ENCODE measurements at places on chromosomes 16 and 17. TPM values are rescaled to one million over a fixed set of nuclear protein-coding genes. Genes with fewer than 3 reads are reported as not detected.

- peak within 1 kb of the TSS; percentile 97 for H3K4me3 ChIP-seq
- peak within 1 kb of the TSS; percentile 100 for H3K27ac ChIP-seq
- DNase-seq = peak; percentile 80
- H3K27me3 ChIP-seq = no peaks in the 10 kb centered on the region
- H3K36me3 ChIP-seq = no peaks in the 10 kb centered on the region
These were observed at the start of gene CTCF for GRCh38 chr16:67562526-67562917. Gene CTCF (plus strand): TSS chr16:67562526. CDS start chr16:67610833, 48,307 bp downstream.

DNA sequence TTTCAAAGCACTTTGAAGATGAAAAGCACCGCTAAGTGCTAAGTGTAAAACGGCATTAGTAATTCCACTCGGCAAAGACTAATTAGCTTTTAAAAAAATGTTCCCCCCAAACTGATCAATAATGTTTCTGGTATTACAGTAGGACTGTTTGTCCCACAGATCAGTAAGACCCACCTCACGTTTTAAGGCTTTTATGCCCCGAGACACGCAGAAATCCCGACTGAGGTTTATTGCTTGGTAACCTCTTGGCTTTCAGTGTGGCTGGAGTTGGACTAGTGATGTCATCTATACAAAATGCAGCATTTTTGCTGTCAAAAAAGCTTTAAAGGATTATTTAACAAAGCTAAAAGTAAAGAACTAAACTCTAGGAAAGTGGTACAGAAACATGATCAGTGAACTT is 414.6 kb upstream of the PSMD7 start:
- DNase-seq = no peak
- no peak overlapping the region for H3K4me3 ChIP-seq
- H3K27me3 ChIP-seq = no peaks in the 10 kb centered on the region
- no peaks in the 10 kb centered on the region for H3K4me1 ChIP-seq

- H3K4me3 ChIP-seq = peak within 1 kb of the TSS; percentile 60
- peaks cover 27% of the 10 kb centered on the region for H3K27me3 ChIP-seq
- DNase-seq = no peak
- H3K36me3 ChIP-seq = no peaks in the 10 kb centered on the region
These were observed at the start of gene GNAO1 for GRCh38 chr16:56191156-56191815. Gene GNAO1 (plus strand): TSS chr16:56191489. CDS start chr16:56192236, 747 bp downstream.

DNA sequence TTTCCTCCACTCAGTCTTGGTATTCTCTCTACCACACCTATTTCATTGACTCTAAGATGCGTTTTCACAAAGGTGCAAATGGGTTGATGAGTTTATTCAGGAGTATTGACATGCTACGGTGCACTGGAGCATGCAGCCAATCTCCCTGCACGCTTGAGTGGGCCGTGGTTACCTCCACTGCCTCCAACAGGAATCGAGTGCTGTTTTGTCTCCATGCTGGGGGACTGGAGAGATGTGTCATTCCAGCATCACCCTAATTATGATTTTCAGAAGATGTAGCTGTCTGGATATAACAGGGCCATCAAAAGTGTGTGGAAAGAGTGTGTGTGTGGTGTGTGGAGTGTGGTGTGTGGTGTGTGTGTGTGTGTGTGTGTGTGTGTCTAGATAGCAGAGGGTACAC is 351.6 kb upstream of the ZFHX3 start:
- no peaks in the 10 kb centered on the region for H3K27me3 ChIP-seq
- H3K4me3 ChIP-seq = no peak overlapping the region
- H3K36me3 ChIP-seq = no peaks in the 10 kb centered on the region
- H3K4me1 ChIP-seq = no peaks in the 10 kb centered on the region

- H3K4me3 ChIP-seq = no peak overlapping the region
- DNase-seq = no peak
- no peak overlapping the region for H3K27ac ChIP-seq
- H3K27me3 ChIP-seq = no peaks in the 10 kb centered on the region
- no peaks in the 10 kb centered on the region for H3K4me1 ChIP-seq
- no peaks in the 10 kb centered on the region for H3K36me3 ChIP-seq
These were observed 4.6 kb upstream of the TAF15 start for GRCh38 chr17:35804658-35805192.

- H3K36me3 ChIP-seq = no peaks in the 10 kb centered on the region
- no peak overlapping the region for H3K4me3 ChIP-seq
- no peak for DNase-seq
- no peaks in the 10 kb centered on the region for H3K4me1 ChIP-seq
- no peaks in the 10 kb centered on the region for H3K27me3 ChIP-seq
- H3K27ac ChIP-seq = no peak overlapping the region
These were observed 206.9 kb upstream of the CACNG5 start for GRCh38 chr17:66627985-66628384.

DNA sequence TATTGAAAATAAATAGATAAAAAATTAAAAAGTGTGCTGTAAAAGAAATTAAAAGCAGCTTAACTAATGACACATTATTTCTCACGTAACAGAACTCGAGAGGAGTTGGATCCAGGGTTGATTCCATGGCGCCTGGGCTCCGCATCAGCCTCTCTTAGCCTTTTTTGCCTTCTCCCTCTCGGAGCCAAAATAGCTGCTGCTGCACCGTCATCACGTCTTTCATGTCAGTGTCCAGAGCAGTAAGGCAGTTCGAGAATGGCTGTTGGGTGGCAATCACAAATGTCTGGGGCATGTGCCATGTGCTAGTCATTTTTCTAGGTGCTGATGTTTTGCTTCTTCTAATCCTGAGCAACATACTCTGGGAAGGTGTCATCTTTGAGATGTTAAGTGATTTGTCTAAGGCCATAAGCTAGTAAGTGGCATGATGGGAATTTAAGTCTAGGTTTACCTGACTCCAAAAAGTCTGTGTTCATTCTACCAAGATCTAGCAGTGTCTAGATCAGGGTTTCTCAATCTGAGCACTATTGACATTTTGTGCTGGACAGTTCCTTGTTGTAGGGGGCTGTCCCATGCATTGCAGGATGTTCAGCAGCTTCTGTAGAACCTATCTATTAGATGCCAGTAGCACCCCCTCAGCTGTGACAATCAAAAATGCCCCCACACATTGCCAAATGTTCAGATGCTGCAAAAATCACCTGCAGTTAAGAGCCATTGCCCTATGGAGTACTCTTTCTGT is 280.4 kb downstream of the HAPSTR1 start:
- no peak for DNase-seq
- no peak overlapping the region for H3K27ac ChIP-seq
- no peaks in the 10 kb centered on the region for H3K4me1 ChIP-seq
- H3K4me3 ChIP-seq = no peak overlapping the region
- no peaks in the 10 kb centered on the region for H3K27me3 ChIP-seq

DNA sequence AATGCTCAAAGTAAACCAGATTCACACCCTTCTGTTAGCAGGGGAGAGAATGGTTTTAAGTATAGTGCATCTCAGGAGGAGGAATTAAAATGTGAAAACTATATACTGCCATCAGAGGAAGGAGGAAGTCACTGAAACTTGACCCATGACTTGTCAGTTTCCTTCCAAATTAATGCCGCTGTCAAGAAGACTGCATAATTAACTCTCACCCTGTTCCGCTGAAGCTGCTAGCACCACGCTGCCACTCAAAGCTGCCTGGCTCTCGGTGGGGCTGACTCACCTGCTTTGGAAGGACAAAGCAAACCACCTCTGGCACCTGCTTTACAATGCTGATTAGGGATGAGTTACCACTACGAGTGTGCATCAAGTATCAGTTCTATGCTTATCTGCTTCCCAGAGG is 37.8 kb upstream of the ULK2 start:
- no peak overlapping the region for H3K27ac ChIP-seq
- no peaks in the 10 kb centered on the region for H3K4me1 ChIP-seq
- no peak for DNase-seq
- H3K36me3 ChIP-seq = peaks cover 6% of the 10 kb centered on the region
- no peak overlapping the region for H3K4me3 ChIP-seq

- H3K4me1 ChIP-seq = no peaks in the 10 kb centered on the region
- H3K27me3 ChIP-seq = no peaks in the 10 kb centered on the region
These were observed 12.7 kb upstream of the PABPN1L start for GRCh38 chr16:88878967-88879787.

GRCh38 chr17:79617304-79617703 is 6.5 kb upstream of the RBFOX3 start:
- no peaks in the 10 kb centered on the region for H3K4me1 ChIP-seq
- H3K36me3 ChIP-seq = no peaks in the 10 kb centered on the region
- peak; percentile 43 for DNase-seq
- H3K4me3 ChIP-seq = no peak overlapping the region
- H3K27me3 ChIP-seq = no peaks in the 10 kb centered on the region

DNA sequence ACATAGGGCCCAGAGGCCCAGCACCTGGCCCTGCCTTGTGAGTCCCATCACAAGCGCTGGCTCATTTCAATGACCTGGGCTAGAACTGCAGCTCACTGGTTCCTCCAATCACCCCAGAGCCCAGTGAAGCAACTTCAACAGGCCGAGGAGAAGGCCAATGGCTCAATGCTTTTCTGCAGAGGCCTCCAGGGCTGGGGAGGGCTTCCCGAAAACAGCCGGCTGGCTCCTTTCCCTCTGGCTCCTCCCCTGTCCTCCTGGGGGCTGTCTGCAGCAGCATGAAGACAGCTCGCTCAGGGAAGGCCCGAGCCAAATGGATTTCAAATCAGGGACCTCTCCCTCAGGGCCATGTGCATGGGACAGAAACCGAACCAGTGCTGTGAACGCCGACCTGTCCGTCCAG is 121.6 kb downstream of the ZNF423 start:
- H3K27me3 ChIP-seq = no peaks in the 10 kb centered on the region
- no peaks in the 10 kb centered on the region for H3K36me3 ChIP-seq
- DNase-seq = no peak
- no peaks in the 10 kb centered on the region for H3K4me1 ChIP-seq
- no peak overlapping the region for H3K27ac ChIP-seq
- H3K4me3 ChIP-seq = no peak overlapping the region

- H3K36me3 ChIP-seq = no peaks in the 10 kb centered on the region
- DNase-seq = no peak
- H3K27me3 ChIP-seq = no peaks in the 10 kb centered on the region
- no peak overlapping the region for H3K4me3 ChIP-seq
These were observed 32.7 kb downstream of the COX10 start for GRCh38 chr17:14101976-14102375.

DNA sequence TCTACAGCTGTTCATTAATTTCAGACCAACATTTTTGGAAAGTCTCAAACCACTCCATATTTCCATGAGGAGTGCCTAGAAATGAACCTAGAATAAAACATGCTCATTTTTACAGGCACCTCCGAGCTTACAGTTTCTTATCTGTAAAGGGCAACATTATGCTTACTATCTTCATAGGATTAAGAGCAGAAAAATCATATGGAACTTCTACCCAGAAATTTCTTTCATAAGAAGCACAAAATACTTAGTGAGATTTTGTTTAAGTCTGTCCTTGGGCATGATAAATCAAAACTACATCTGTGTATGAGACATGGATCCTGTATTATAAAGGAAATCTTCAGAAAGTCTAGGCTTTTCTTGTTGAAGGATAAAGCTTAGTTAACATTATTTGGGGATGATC is 187.4 kb downstream of the CA10 start:
- H3K36me3 ChIP-seq = no peaks in the 10 kb centered on the region
- H3K4me1 ChIP-seq = no peaks in the 10 kb centered on the region
- DNase-seq = no peak
- no peaks in the 10 kb centered on the region for H3K27me3 ChIP-seq
- no peak overlapping the region for H3K4me3 ChIP-seq

- no peak overlapping the region for H3K4me3 ChIP-seq
- no peaks in the 10 kb centered on the region for H3K27me3 ChIP-seq
- no peaks in the 10 kb centered on the region for H3K36me3 ChIP-seq
These were observed 36.4 kb upstream of the CCDC182 start for GRCh38 chr17:57781386-57782061.

DNA sequence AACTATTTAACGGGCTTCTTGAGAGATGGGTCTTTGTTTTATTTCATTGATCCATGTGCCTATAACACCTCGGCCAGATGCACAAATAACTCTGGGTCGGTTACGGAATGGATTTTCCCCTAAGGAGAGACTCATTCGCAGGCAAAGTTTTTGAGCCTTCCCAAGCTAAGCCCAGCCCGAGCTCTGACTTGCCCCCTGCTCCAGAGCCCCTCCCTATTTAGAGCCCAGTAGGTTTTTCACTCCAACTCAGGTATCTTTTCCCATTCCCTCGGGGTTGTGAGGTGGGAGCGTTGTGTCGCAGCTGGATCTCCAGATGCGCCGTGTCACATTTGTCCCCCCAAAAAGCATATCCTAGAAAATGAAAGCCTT is 812 bp upstream of the MYOCD start:
- H3K4me1 ChIP-seq = no peaks in the 10 kb centered on the region
- peaks cover 47% of the 10 kb centered on the region for H3K27me3 ChIP-seq
- no peak for DNase-seq
- no peak overlapping the region for H3K27ac ChIP-seq
- no peaks in the 10 kb centered on the region for H3K36me3 ChIP-seq

DNA sequence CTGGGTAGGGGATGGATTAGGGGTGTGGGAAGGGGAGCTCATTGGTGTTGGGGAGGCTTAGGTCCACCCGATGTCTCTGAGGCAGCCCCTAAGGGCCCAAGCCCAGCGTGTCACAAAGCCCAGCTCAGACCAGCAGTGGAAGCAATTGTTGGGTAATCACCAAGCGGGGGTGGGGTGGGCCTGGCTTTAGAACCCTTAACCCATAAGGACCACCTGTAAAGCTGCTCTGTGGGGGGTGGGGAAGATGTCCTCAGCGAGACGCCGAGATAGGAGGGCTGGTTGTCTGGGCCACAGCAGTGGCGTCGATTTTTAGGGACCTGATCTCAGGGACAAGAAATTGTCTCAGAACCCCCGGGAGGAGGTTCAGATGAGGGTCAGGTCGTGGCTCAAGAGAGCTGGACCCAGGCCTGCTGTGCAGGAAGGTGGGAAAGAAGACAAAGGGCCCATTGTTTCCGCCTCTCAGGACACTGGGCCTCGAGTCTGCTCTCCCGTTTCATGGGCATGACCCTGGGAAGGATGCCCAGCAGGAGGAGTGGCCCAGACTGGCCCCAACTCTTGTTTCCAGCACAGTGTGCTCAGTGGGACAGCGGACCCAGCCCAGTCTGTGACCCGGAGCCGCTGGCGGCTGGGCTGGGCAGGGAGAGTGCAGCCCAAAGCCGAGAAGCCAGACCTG is 15.9 kb downstream of the ST6GALNAC2 start:
- H3K4me1 ChIP-seq = no peaks in the 10 kb centered on the region
- no peak overlapping the region for H3K4me3 ChIP-seq
- peak overlapping the region; percentile 72 for H3K27ac ChIP-seq

GRCh38 chr16:88806491-88807111 is 3.0 kb downstream of the CDT1 start:
- H3K4me1 ChIP-seq = peaks cover 21% of the 10 kb centered on the region
- H3K27me3 ChIP-seq = no peaks in the 10 kb centered on the region
- no peak overlapping the region for H3K27ac ChIP-seq
- DNase-seq = no peak
- H3K36me3 ChIP-seq = no peaks in the 10 kb centered on the region
- no peak overlapping the region for H3K4me3 ChIP-seq

- no peak for DNase-seq
- peaks cover 29% of the 10 kb centered on the region for H3K27me3 ChIP-seq
- H3K36me3 ChIP-seq = no peaks in the 10 kb centered on the region
- peak overlapping the region; percentile 49 for H3K4me3 ChIP-seq
- H3K4me1 ChIP-seq = peaks cover 19% of the 10 kb centered on the region
These were observed 34.8 kb downstream of the CBFA2T3 start for GRCh38 chr16:88941913-88942909.

- H3K27ac ChIP-seq = no peak overlapping the region
- H3K36me3 ChIP-seq = no peaks in the 10 kb centered on the region
- no peak overlapping the region for H3K4me3 ChIP-seq
- no peaks in the 10 kb centered on the region for H3K4me1 ChIP-seq
- H3K27me3 ChIP-seq = no peaks in the 10 kb centered on the region
These were observed 1723.6 kb downstream of the TP53TG3F start for GRCh38 chr16:35182943-35183550.

Gene LPO
- total RNA-seq = 0.29 TPM

Gene CA10
- not detected for total RNA-seq

Gene HOXB13
- total RNA-seq = not detected

Gene WFIKKN2
- not detected for total RNA-seq

Gene SLC4A1
- total RNA-seq = not detected

Gene MYH11
- 96.6 TPM for total RNA-seq

Gene SRL
- total RNA-seq = 0.32 TPM

Gene TRPV2
- total RNA-seq = 6.6 TPM

Gene RFFL
- 27.5 TPM for total RNA-seq

Gene FBXW10B
- not detected for total RNA-seq

All from breast epithelium (tissue), 4 donors.